ENCODE measurements at places on chromosomes 3 and 15.

- DNase-seq, result no peak
Observed at GRCh38 chr3:181683563-181683962, 28.2 kb upstream of the SOX2 start.

GRCh38 chr3:51622413-51622812 is 48.6 kb upstream of the TEX264 start:
- DNase-seq, result no peak

GRCh38 chr3:131819381-131820055 is 215.3 kb downstream of the CPNE4 start:
- no peak for DNase-seq

DNA sequence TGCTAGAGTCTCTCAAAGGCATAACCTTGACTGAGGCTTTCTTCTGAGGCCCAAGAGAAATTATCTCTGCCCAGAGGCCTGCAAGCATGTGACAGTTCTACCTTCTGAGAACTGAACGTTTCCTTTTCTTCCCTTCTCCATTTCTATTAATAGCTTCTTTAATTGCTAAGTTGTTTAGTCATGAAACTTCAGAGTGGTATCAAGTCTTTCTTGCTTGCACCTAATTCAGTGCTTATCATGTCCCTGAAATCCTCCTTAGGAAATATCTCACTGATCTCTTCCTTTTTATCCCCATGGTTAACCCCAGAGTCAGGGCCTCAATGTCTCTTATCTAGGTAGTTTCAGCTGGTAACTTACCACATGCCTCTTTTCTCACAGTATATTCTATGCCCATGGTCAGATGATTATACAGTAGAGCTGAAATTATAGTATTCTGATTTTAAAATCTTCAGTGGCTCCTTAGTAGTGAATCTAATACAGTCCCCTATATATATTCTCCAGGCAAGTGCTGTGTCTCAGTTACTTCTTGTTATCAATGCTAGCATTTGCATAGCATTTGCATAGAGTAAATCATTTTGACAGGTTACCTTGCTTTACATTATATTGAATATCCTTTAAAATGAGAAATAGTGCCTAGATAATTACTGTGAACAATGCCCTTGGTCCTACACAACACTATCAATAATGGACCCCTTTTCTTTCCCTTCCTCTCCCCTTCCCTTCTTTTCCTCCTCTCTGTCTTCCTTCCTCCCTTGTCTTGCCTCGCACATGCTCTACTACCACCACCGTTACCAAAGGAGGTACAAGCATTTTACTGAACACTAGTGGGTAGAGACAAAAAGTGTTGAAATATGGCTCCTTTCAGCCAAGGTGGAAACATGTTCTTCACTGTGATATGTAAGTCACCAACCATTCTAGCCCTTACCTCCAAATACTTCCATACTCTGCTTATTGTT is 33.0 kb downstream of the KBTBD8 start:
- DNase-seq, result no peak

GRCh38 chr3:5321666-5322340 is 134.3 kb downstream of the EDEM1 start:
- no peak for DNase-seq

- DNase-seq, result no peak
Observed at GRCh38 chr3:8979262-8979661, 16.0 kb upstream of the RAD18 start.

GRCh38 chr3:148791920-148792319 is 35.7 kb upstream of the CPB1 start:
- no peak for DNase-seq

DNA sequence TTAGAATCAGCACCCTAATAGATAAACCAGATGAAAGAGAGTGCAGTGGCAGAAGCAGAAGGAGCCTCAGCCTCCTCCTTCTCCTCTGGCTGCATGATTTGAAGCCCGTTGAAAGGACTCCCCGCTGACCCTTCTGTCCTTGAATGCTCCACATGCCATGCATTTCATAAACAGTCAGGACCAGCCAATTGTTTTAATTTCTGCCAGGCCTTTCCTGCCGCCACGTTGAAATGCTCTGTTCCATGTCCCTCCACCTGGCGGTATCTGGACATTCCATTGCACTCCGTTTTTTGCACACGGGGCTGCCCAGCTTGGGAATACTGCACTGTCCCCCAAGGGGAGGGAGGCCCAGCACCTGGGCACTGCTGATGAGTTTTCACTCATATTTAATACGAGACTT is 35.2 kb upstream of the GLCE start:
- DNase-seq, result no peak

- no peak for DNase-seq
Observed at GRCh38 chr3:170751083-170751898, 118.7 kb downstream of the RPL22L1 start.

DNA sequence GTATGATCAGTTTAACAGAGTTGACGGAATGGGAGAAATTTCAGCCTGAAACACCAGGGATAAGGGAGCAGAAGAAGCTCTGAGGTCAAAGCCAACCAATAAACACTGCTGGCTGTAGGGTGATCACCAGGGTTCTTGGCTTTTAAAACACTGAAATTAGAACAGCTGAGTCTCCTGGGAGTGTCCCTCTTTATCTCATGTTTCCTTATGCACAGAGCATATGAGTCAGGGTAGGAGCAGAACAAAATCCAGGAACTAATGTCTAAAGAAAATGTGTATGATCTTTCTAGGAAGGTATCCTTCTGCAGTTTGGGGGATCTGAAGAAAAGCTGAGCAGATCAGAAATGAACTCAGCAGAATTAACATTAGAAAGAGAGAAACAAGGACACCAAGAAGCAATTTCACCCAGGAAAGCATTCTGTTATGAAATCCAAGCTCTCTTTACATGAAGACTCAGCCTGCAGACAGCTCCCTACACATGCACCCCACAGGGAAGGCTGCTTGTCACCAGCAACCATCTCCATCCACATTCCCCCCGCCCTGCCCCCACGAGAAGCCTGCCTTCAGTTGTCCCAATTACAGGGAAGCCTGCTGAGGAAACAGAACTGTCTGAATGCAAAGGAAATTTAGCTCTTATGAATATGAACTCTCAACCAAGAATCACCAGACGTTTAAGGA is 469.7 kb downstream of the PDCD6IP start:
- DNase-seq, result no peak

DNA sequence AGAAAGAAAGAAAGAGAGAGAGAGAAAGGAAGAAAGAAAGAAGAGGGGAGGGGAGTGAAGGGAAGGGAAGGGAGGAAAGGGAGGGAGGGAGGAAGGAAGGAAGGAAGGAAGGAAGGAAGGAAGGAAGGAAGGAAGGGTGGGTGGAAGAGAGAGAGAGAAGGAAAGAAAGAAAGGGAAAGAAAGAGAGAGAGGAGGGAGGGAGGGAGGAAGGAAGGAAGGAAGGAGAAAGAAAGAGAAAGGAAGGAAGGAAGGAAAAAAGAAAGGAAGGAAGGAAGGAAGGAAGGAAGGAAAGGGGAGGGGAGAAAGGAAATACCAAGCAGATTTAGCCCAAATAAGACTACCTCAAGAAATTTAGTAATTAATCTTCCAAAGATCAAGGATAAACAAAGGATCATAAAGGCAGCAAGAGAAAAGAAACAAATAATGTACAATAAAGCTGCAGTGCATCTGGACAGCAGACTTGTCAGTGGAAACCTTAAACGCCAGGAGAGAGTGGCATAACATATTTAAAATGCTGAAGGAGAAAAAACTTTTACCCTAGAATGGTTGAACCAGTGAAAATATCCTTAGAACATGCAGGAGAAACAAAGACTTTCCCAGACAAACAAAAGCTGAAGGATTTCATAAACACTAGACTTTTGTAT is 427.6 kb downstream of the TBL1XR1 start:
- DNase-seq, result no peak

- DNase-seq, result no peak
Observed at GRCh38 chr3:134640872-134641470, 9.9 kb downstream of the KY start.

- no peak for DNase-seq
Observed at GRCh38 chr3:41522612-41523011, 323.3 kb downstream of the CTNNB1 start.

- no peak for DNase-seq
Observed at GRCh38 chr3:39978308-39978707, 168.9 kb downstream of the MYRIP start.

DNA sequence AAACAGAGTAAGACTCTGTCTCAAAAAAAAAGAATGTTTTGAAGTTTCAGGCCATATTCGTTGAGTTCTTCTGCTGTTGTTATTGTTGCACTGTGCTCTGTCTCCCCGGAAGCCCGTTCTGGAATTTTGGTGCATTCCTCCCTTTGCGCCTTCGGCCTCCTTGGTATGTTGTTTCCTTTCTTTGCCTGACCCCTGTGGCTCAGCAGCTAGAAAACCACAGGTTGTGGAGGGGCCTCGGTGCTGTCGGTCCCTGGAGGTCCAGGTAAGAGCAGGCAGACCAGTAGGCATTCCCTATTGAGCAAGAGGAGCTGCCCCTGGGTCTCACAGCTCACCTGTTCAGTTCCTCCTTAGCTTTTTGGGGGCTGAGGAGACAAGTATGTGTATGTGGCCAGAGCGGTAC is 51.0 kb upstream of the DLG1 start:
- DNase-seq, result no peak

- DNase-seq, result no peak
Observed at GRCh38 chr15:53520996-53521395, 238.5 kb downstream of the WDR72 start.

GRCh38 chr3:124107104-124107890 is 115.4 kb upstream of the ROPN1 start:
- DNase-seq, result no peak

GRCh38 chr3:79140708-79141107 is 627.1 kb downstream of the ROBO1 start:
- no peak for DNase-seq

DNA sequence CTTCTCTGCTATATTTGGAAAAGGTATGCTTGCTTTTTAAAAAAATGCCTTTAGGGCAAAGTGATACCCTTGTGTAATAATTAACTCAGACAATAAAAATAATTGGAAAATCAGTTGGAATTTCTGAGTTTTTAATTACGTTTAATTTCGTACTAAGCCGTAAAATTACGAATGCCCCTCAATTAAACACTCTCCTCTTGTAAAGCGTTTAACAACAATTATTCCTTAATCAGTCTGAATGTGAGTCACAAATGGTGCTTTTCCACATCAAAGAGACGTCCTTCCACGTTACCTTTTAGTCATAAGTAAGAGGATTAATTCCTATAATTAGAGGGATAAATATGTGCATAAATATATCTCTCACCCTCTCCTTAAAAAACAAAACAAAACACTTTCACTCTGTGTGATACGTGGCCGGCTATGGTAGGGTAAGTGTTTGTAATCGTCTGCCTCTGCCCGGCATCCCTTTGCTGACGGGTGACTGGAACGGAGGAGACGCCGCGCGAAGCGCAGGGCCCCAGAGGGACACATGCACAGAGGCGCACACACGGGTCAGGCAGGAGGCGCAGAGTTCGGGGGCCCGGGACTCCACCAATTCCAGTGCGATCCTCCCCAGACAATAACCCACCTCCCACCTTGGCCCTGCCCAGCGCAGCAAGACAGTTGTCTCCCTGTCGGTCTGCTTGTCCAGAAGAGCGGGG is 9.7 kb upstream of the MEIS2 start:
- DNase-seq, result no peak

DNA sequence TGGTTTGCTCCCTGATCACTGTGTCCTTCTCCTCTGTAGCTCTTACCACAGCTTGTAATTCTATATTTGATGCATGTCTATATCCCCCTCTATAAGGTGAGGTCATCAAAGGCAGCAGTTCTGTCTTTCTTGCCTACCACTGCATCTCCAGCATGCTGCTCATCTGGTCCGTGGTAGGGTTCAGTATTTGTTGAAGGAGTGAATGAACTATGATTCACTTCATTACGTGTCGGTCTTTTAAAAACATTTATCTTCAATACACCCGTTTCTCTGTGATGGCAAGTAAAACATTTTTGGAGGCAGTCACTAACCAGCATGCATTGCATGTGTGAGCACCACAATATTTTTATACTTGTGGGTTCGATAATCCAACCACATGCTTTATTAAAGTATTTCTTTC is 27.6 kb downstream of the CHST14 start:
- no peak for DNase-seq

- DNase-seq, result peak; percentile 74
Observed at GRCh38 chr3:13896473-13897154, 16.7 kb upstream of the WNT7A start.

Measured in CD4-positive, alpha-beta T cell treated with Interleukin-10 for 1 hour (primary cell).